ENCODE measurements at places on chromosomes 13 and 19.

DNA sequence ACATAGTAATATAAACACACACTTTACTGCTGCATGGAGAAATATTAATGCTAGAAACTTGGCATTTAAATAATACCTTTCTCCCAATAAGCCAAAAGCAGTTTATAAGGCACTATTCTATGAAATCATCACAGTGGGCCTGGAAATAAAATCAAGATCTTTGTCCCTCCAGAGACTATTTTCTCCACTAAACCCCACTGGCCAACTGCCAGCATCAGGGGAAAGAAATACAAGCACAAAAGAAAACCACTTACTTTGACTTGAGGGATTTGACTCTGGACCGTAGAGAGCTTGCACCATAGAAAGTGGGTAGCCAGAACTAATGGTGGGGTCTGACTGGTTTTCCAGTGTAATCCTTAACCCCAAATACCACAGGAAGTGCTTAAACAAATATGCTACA is 71.9 kb downstream of the DCLK1 start:
- no peak for DNase-seq

DNA sequence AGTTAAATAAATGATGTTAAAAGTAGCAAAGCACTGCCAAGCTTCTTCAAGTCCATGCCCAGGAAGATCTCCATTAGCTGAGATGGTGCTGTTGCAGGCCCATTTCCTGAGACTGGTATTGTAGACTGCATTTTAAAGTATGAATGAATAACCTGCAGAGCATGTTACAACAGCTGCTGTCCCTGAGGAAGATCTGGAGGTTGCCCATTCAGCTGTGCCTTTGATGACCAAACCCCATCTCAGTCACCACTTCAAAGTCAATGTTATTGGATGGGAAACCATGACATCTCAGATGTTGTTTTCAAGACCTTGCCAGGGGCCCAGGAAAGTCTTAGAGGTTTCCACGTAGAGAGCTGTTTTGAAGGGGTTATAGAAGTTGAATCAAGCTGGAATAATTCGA is 281.3 kb downstream of the MTUS2 start:
- DNase-seq, result no peak

DNA sequence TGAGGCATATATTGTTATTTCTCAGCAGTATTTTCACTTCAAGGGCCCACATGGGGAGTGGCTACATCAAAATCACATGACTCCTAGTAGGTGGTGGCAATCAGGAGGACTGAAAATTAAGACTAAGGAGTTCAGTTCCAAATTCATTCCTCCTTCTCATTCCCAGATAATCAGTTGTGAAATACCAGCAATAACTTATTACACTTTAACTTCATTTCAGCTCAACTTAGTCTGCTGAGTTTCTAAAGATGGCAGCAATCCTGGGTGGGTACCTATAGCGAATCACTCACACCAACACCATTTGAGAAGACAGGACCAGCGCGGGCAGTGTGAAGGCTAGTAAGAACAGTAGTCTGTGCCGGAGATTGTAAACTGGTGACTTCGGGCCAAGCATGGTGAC is 63.9 kb upstream of the SLC10A2 start:
- DNase-seq, result no peak

GRCh38 chr13:35485424-35485823 is 8.9 kb upstream of the MAB21L1 start:
- no peak for DNase-seq

- DNase-seq, result no peak
Measured at GRCh38 chr13:36475468-36475867, 43.2 kb downstream of the CCNA1 start.

- no peak for DNase-seq
Measured at GRCh38 chr13:97256343-97256783, 34.2 kb downstream of the MBNL2 start.

- no peak for DNase-seq
Measured at GRCh38 chr13:50991579-50992521, 82.3 kb downstream of the RNASEH2B start.

DNA sequence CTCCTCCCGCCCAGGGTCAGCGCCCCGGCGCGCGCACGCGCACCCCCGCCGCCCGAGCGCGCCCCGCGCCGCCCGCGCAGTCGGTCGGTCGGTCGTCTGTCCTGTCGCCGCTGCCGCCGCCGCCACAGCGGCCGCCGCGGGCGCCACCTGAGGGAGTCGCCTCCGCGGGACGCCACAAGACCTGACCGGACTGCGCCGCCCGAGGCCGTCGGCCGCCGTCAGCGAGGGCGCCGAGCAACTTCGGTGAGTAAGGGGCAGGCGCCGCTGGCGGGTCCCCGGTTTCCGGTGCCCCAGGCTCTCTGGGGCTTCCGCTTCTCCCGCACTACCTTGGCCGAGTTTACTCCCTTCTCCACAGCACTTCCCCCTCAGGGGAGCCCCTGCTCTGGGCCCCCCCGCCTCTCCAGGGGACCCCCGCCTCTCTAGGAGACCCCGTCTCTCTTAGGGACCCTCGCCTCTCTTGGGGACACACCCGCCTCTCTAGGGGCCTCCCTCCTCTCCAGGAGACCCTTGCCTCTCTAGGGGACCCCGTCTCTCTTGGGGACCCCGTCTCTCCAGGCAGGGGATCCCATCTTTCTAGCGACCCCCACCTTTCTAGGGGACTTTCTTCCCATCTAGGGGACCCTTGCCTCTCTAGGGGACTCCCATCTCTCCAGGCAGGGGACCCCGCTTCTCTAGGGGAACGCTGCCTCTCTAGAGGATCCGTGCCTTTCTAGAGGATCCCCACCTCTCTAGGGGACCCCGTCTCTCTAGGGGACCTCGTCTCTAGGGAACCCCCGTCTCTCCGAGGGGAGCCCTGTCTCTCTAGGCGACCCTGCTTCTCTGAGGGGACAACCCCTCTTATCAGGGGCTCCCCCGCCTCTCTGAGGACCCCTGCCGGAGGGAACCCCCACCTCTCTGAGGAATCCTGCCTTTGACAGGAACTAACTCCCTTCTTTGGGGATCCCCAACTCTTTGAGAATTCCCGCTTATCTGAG is 19.3 kb upstream of the GATAD2A start:
- no peak for DNase-seq

GRCh38 chr13:114071991-114072390 is 60.4 kb downstream of the RASA3 start:
- DNase-seq, result no peak

DNA sequence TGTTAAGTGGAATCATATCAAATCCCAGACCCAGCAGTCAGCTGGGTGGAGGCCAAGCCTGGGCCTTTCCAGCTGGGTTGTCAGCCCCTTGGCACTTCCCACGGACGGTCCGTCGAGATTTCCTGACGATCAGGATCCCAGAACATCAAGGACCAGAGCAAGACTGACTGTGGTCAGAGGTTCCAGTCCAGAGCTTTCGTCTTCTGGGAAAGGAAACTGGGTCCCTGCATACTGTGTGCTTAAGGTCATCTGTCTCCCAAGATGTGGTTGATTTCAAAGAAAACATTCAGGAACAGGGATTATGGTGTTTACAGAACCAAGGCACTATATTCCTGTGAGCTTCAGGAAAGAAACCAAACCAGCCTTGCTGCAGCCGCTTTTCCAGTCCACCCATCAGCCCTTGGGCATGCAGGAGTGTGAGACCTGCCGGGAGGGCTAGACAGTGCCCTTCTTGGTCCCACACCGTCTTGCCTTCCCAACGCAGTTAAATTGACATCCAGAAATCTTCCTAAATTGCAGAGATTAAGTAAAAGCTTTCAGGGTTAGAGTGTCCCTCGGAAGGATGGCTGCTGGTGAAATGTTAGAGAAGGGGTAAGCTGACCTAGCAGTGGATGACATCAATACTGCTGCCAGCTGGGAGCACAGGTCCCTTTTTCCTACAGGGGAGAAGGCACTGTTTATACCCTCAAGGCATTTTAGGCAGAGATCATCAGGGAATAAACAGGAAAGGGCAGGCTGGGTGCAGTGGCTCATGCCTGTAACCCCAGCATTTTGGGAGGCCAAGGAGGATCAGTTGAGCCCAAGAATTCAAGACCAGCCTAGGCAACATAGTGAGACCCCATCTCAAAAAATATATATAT is 5.0 kb upstream of the C19orf33 start:
- DNase-seq, result no peak

- no peak for DNase-seq
Measured at GRCh38 chr19:30804751-30805150, 432.6 kb downstream of the ZNF536 start.

DNA sequence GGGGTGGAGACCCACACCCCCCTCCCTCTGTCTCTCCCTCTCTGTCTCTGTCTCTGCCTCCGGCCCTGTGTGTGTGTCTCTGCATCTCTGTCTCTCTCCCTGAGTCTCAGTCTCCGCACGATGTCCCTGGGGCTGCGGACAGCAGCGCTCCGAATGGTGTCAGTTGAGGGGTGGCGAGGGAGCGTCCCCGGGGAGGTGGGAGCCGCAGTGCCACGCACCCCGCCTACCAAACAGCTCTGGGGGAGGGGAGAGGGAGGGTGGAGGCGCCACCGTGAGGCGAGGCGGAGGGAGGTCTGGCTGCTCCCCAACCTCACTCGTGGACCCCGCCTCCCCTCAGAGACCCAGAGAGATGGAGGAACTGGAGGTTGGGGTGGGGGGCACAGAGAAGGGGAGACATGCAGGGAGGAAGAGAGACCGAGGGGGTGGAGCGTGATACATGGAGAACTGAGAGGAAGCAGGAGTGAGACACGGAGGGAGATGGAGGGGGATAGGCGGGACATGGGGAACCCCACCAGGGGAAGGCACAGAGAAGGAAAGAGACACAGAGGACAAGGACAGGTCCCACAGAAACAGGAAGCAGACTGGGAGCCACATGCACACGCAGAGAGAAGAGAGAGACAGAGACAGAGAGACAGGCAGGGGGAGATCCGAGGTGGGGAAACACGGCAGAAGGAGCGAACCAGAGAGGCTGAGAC is 7.2 kb downstream of the ERFL start:
- DNase-seq, result no peak

- DNase-seq, result no peak
Measured at GRCh38 chr19:55241935-55242464, 13.4 kb upstream of the TMEM86B start.

DNA sequence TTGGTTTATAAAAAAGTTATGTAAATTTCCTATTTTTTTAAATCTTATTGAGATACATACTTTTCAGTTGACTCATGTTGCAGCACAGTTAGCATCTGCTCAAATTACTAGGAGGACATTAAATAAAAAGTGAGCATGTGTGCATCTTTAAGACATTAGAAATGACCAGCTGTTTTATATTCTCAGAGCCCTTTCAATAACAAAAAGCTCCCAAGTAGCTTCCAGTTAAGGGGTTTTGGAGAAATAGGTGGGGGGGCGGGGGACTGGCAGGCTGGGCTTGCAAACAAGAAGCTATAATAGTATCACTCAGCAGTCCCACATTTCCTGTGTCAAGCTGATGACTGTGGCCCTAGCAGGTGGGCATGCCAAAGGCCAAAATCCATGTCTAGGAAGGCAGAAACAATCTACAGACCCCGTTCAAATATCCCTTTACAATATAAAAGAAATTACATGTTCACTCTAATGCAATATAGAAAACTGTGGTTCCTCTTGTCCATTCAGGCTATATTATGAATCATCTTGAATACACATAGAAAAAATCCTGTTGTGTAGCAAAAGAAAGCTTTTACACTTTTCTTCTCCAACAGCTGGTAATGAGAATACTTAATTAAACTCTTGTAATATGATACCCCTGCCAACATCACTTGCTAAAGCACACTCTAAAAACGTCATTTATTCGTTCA is 1713.2 kb upstream of the SLC10A2 start:
- DNase-seq, result no peak

DNA sequence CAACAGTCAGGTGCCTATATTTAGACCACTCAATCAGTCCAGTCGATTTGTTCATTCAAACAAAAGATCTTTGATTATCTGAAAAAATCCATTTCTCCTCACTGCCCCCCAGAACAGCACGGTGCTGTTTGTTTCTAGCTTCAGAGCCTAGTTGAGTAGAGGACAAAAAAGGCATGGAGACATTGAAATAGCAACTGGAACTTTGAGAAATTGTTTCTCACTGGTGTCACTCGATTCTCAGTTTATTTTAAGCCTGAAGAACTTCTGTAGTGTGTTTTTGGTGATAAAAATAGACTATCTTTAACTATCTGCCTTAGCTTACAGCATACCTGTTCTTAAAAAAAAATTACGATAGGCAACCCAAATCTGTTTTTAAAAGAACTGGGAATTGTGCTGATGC is 67.1 kb downstream of the ARHGAP35 start:
- no peak for DNase-seq

GRCh38 chr19:30431591-30431990 is 59.4 kb downstream of the ZNF536 start:
- no peak for DNase-seq

GRCh38 chr13:51419001-51419636 is 33.7 kb downstream of the INTS6 start:
- DNase-seq, result no peak

DNA sequence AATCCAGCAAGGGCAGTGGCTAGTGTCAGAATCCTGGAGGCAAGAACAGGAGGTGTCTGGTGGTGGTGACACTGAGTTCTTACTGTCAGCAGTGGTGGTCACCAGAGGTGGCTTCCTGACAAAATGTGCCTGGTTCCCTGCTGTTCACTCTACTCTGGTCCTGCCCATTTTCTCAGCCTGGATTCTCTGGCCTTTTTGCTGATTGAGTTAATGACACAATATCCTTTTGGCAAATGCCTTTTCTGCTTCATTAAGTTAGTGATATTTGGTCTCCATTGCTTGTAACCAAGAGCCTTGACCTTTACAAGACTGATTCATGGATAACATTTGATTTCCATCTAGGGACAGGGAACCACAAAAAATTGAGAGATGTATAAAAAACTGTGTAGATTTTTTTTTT is 51.1 kb downstream of the RFC3 start:
- no peak for DNase-seq

DNA sequence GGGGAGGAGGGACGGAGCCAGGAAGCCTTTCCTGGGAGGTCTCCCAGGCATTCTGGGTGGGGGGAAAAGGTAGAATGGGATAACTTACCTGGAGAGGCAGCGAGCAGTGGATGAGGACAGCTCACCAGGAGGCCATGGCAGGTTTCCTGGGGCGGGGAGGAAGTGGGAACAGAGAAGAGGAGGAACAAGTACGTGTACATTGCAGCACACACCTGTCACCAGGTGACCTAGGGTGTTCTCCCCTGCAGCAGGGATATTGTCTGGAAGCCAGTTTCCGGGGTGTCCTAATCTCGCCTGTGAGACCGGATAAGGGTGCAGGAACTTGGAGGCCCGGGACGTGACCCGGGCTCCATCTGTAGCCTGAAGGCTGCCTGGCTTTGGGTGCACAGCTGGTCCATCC is at the start of gene FUT3:
Gene FUT3, minus strand, starts transcription at position 148 of the 400 bp plus-strand sequence.
- no peak for DNase-seq

DNA sequence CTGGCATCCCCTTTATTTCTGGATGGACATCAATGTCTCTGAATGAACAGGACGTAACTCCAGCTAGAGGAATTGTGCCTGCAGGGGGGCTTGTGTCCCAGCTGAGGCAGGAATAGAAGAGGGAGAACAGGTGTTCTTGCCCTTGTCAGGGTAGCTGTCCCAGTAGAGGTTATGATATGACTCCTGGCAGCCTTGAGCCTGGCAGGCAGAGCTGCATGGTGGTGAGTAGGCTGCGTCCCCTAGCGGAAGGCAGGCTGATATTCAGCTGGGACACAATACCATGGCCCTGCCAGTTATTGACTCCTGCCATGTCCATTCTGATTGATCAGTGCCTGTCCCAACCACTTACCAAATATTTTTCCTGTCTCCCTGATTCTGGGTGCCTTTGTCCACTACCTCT is 197.2 kb downstream of the RAP2A start:
- no peak for DNase-seq

GRCh38 chr19:37551129-37551993 is 43.2 kb downstream of the ZNF571 start:
- DNase-seq, result no peak

Data from activated naive CD8-positive, alpha-beta T cell treated with anti-CD3 and anti-CD28 coated beads, Interleukin-2, amount 50 U/mL, for 16 hours (primary cell).